Gastroesophageal sphincter (tissue), 4 donors: ENCODE measurements at places on chromosomes 5 and 9. TPM values are rescaled to one million over a fixed set of nuclear protein-coding genes. Genes with fewer than 3 reads are reported as not detected.

GRCh38 chr5:66958980-66959641 is 237.5 kb downstream of the CD180 start:
- ATAC-seq: peak; percentile 65

DNA sequence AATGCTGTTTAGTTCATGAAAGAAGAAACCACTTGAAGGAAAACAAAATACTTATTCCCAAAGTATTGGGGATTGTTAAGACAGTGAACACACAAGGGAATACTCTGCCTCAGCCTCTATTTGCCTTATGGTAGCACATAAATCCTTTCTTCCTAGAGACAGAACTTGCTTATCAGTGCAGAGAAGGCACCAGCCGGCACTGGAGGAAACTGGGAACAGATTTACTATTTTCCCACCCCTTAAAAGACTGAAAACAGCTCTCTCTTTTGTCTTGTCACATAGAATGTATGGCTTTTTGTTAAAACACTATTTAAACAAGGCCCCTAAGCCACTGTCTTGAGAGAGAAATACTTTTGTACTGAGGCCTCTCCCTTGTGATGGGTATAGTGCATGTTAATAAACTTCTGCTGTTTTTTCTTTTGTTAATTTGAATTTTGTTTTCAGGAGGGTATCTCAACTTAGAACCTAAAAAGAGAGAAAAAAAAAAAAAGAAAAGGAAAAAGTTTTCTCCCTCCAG is 40.7 kb upstream of the EDIL3 start:
- no peak for ATAC-seq

- peak; percentile 35 for ATAC-seq
Observed at GRCh38 chr9:107480386-107480789, 9.2 kb downstream of the KLF4 start.

- ATAC-seq: no peak
Observed at GRCh38 chr5:2381861-2382260, 369.6 kb downstream of the IRX2 start.

The C1QTNF2 gene
- total RNA-seq: 2.5 TPM

DNA sequence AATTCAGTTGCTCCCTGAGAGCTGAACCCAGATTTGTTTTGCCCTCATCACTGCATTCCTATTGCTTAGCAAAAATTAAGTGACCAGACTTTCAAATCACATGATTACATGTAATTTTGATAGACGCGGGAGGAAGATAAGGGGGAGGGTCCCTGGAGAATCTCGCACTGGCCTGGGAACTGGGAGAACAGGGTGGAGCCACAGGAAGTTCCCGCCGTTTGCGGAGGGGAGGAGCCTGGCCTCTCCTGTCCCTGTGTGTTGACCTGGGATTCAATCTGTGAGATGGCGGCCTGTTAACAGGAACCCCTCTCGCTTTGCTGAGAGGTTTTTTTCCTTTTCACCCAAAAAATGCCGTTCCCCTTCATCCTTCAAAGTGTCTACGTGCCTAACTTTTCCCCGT is 142.9 kb upstream of the OR13F1 start:
- ATAC-seq: no peak

GRCh38 chr5:155943516-155944407 is 383.2 kb upstream of the SGCD start:
- ATAC-seq: peak; percentile 61

The CATSPER3 gene
- total RNA-seq: 0.62 TPM

The SLC6A18 gene
- total RNA-seq: not detected

The PCDHA5 gene
- total RNA-seq: not detected

The DMRT2 gene
- total RNA-seq: 0.58 TPM

- no peak for ATAC-seq
Observed at GRCh38 chr9:14220256-14220655, 93.7 kb downstream of the NFIB start.

The SPINK6 gene
- total RNA-seq: not detected

The PCDHB15 gene
- 3.2 TPM for total RNA-seq

The PROP1 gene
- total RNA-seq: not detected

GRCh38 chr9:35649431-35650340 is 1.0 kb downstream of the SIT1 start:
- no peak for ATAC-seq

- ATAC-seq: no peak
Observed at GRCh38 chr9:18910916-18911315, 122.1 kb downstream of the SAXO1 start.

The APBA1 gene
- total RNA-seq: 4.7 TPM

DNA sequence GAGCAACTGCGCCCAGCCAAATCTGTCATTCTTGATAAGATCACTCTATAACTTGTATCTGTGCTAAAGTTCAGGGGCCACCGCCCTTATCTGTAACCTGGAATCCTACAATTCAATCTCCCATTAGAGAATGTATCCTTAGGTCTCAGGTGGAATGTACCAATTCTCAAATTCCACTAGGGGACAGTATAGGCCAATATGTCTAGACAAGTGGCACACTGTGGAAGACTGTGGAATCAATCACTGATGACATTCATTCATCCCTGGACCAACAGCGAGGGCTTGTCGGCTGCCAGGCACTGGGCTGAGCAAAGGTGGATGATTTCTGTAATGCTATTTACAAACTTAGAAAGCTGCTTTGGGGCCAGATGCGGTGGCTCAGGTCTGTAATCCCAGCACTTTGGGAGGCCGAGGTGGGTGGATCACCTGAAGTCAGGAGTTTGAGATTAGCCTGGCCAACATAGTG is 28.7 kb upstream of the MEGF9 start:
- ATAC-seq: no peak

The LHX3 gene
- not detected for total RNA-seq

GRCh38 chr9:120289098-120289497 is 290.9 kb downstream of the CDK5RAP2 start:
- no peak for ATAC-seq

DNA sequence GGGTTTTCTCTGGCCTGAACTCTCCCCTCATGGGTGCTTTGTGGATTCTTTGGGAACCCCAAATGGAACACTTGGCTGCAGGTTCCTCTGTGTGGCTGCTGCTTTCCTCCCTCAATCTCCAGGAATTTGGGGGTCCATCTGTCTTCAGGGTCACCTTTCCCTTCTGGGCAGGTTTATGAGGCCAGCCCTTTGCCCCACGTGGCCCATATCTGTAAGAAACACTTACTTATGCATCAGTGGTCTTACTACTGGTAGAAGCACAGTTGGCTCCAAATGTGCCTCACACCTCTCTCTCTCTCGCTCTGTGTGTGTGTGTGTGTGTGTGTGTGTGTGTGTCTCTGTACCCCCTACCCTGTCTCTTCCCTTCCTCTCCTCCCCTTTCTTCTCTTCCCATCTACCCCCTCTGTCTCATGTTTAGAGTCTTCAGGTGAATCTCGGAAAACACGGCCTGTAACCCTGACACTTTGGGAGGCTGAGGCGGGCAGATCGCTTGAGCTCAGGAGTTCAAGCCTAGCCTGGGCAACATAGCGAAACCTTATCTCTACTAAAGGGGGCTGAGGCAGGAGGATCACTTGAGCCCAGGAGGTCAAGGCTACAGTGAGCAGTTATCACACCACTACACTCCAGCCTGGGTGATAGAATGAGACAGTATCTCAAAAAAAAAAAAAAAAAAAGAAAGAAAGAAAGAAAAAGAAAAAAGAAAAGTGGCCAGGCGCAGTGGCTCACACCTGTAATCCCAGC is 26.8 kb downstream of the C5orf15 start:
- ATAC-seq: no peak

The PLCXD3 gene
- 0.62 TPM for total RNA-seq

- no peak for ATAC-seq
Observed at GRCh38 chr9:127781806-127782205, 3.3 kb upstream of the SH2D3C start.

GRCh38 chr5:37717613-37718431 is 122.0 kb downstream of the GDNF start:
- no peak for ATAC-seq

DNA sequence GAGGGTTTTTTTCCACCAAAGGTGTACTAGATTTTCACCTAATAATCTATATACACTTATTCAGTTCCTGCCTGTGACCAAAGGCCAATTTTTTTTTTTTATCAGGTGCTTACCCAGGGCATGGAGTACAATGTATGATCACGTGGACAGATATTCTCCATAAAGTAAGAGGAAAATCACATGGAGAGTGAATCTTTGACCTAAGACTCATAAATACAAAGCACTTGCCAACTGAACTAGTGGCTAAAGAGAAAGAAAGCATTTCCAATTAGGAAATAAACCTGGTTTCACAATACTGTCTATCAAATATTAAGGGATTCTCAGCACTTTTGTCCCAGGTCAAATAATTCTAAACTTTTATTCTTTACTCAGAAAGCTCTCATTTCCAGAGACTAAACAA is 33.0 kb upstream of the CEP120 start:
- no peak for ATAC-seq

DNA sequence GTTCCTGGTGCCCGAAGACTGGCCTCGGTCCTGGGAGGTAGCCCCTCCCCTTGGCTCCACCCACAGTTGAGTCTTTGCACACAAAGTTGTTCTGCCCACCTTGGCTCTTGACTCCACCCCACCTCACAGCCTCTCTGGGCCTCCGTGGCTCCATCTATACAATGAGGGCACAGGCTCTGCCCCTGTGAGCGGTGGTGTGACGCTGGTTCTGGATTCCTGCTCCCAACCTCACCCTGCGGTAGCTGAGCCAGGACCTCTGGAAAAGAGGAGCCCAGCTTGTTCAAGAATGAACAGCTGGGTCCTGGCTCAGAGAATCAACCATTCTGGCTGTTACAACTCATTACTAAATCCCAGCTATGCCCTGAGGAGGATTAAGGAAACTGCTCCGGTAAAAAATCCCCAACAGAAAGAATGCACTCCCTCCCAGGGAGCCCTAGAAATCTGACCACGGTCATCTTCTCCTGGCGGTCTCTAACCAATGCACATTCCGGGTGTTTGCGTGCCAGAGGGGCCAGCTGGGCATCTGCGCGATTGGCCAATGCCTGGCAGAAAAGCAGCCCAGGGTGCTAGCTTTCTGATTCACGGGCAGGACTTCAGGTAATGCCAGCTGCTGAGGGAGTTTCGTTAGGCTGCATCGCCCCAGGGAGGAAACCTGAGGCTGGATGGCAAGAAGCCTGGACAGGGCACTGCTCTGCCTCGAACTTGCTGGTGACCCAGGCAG is 9.9 kb upstream of the GRHPR start:
- ATAC-seq: no peak

The TLR4 gene
- total RNA-seq: 10.1 TPM
